ENCODE measurements at places on chromosomes 16 and 17. TPM values are rescaled to one million over a fixed set of nuclear protein-coding genes. Genes with fewer than 3 reads are reported as not detected.

MAP2K6 gene
- total RNA-seq, result 1.6 TPM

CXCL16 gene
- total RNA-seq, result 6.0 TPM

KRT32 gene
- total RNA-seq, result not detected

LHX1 gene
- not detected for total RNA-seq

SOCS7 gene
- 20.2 TPM for total RNA-seq

TGFB1I1 gene
- 339 TPM for total RNA-seq

NPW gene
- total RNA-seq, result not detected

SHPK gene
- 7.1 TPM for total RNA-seq

NLRC3 gene
- total RNA-seq, result 0.27 TPM

CES1 gene
- 34.6 TPM for total RNA-seq

SLC2A4 gene
- 108 TPM for total RNA-seq

TMEM238L gene
- not detected for total RNA-seq

LLGL2 gene
- total RNA-seq, result 1.4 TPM

XYLT1 gene
- 23.0 TPM for total RNA-seq

UBE2G1 gene
- total RNA-seq, result 87.0 TPM

- no peaks in the 10 kb centered on the region for H3K27me3 ChIP-seq
- H3K27ac ChIP-seq, result peak overlapping the region; percentile 33
- no peak overlapping the region for H3K4me3 ChIP-seq
Observed at GRCh38 chr17:19304209-19304608, 58.3 kb downstream of the B9D1 start.

GRCh38 chr17:44898768-44899073, 524 bp downstream of the EFTUD2 start:
- no peak for DNase-seq
- peak overlapping the region; percentile 92 for H3K27ac ChIP-seq
- H3K4me3 ChIP-seq, result peak overlapping the region; percentile 83

GRCh38 chr17:32793841-32794240, 83.1 kb downstream of the MYO1D start:
- no peaks in the 10 kb centered on the region for H3K36me3 ChIP-seq
- no peak for DNase-seq
- no peaks in the 10 kb centered on the region for H3K27me3 ChIP-seq
- H3K4me3 ChIP-seq, result no peak overlapping the region

DNA sequence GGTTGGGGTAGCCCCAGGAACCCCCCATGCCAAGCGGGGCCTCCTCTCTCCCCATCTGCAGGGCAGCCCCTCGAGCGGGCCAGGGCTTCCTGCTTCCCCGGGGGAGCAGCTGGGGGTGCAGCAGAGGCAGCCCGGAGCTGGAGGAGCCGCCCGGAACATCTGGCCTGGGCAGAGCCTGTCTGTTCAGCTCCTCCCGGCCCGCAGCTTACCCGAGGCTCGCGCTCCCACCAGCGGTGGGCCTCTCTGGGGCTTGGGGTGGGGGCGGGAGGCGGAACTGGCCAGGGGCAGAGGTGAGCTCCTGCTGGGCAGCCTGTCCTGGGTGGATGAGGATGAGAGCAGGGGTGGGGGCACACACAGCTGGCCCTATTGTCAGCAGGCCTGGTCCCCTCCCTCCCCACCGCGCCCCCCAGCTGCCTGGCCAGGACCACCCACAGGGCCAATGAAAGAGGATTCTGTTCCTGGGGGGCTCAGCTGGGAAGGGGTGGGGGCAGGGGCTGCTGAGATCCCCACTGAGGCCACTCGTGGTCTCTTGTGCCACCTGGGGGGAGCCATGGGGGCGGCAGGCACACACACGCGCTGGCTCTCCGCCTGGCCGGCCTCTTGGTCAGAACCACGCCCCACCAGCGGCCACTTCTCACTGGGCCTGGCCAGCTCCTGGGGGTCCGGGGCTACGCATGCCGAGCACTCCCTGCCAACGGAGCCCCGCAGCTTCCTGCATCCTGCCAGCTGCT, 34.7 kb downstream of the BAHCC1 start:
- H3K4me1 ChIP-seq, result peaks cover 54% of the 10 kb centered on the region
- no peaks in the 10 kb centered on the region for H3K27me3 ChIP-seq
- no peak for DNase-seq
- H3K36me3 ChIP-seq, result no peaks in the 10 kb centered on the region

DNA sequence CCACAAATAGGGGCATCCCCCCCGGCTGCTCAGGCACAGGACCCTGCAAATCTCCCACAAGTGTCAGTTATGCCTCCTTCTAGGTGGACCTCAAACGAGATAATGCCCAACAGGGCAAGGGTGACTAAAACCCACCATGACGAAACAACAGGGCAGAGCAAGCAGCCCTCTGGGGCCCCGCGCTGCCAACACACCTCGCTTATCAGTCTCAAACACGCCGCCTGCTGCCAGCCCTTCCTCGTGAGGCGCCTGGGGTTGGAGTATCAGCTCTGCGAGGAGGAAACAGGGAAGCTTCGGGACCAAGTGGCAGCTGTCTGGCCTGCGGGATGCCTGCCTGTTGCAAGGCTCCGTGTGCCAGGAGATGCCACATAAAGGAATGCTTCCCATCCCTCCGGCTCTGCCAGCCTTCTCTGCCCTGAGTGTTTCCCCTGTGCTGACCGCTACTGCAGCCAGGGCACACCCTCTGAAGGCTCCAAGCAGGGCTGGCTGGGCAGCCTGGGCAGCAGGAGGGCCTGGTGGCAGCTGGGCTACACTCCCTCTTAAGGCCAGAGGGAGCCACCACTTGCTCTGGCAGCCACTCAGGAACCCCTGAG, 2.5 kb downstream of the SMIM5 start:
- peaks cover 32% of the 10 kb centered on the region for H3K4me1 ChIP-seq
- DNase-seq, result no peak
- no peaks in the 10 kb centered on the region for H3K36me3 ChIP-seq
- no peaks in the 10 kb centered on the region for H3K27me3 ChIP-seq
- peak overlapping the region; percentile 14 for H3K27ac ChIP-seq

DNA sequence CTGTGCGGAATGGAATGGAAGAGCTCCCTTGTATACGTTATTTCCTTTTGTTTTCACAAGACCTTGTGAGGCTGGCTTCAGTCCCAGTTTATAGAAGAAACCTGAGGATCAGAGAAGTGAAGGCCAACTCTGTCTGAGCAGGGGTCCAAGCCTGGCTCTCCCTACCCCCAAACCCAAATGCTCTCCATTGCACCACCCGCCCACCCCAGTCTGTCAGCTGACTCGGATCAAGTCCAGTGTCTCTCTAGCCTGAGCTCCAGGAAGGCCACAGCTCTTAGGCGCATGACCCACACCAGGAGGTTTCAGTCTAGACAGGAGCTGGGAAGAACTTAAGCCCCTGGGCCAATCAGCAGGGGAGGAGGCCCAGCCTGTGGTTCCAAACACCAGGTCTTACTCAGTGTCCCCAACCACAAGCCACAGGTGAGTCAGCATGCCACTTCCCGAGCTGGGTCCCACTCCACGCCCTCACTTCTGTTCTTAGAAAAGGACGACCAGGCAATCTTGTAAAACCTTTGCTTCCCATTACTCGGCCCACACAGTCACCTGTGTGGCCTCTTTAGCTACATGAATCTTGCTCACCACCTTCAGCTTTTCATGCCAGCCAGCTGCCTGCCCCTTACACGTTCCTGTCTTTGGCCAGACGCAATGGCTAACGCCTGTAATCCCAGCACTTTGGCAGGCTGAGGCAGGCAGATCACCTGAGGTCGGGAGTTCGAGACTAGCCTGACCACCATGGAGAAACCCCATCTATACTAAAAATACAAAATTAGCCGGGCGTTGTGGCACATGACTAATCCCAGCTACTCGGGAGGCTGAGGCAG, 27.8 kb downstream of the TK2 start:
- peak overlapping the region; percentile 35 for H3K27ac ChIP-seq
- H3K36me3 ChIP-seq, result peaks cover 9% of the 10 kb centered on the region
- no peak for DNase-seq
- H3K4me1 ChIP-seq, result peaks cover 25% of the 10 kb centered on the region
- H3K27me3 ChIP-seq, result no peaks in the 10 kb centered on the region
- H3K4me3 ChIP-seq, result no peak overlapping the region

GRCh38 chr16:21218153-21218552, 6.8 kb upstream of the ZP2 start:
- no peak for DNase-seq
- H3K36me3 ChIP-seq, result no peaks in the 10 kb centered on the region
- H3K4me1 ChIP-seq, result no peaks in the 10 kb centered on the region

- H3K4me3 ChIP-seq, result no peak overlapping the region
- no peaks in the 10 kb centered on the region for H3K36me3 ChIP-seq
- H3K27me3 ChIP-seq, result no peaks in the 10 kb centered on the region
- DNase-seq, result peak; percentile 70
Observed at GRCh38 chr17:80795754-80796153, 195.9 kb upstream of the CHMP6 start.

DNA sequence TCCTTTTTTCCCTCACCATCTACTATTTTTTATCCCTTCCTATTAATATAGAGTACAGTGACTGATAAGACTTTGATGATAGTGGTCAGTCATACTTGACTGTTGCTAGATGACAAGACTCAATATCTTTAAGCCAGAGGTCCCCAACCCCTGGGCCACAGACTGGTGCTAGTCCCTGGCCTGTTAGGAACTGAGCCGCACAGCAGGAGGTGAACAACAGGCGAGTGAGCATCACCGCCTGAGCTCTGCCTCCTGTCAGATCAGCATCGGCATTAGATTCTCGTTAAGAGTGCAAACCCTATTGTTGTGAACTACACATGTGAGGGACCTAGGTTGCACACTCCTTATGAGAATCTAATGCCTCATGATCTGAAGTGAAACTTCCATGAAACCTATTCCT, 341.3 kb downstream of the BCAS3 start:
- H3K27ac ChIP-seq, result no peak overlapping the region
- H3K36me3 ChIP-seq, result peaks cover 3% of the 10 kb centered on the region
- no peaks in the 10 kb centered on the region for H3K27me3 ChIP-seq

DNA sequence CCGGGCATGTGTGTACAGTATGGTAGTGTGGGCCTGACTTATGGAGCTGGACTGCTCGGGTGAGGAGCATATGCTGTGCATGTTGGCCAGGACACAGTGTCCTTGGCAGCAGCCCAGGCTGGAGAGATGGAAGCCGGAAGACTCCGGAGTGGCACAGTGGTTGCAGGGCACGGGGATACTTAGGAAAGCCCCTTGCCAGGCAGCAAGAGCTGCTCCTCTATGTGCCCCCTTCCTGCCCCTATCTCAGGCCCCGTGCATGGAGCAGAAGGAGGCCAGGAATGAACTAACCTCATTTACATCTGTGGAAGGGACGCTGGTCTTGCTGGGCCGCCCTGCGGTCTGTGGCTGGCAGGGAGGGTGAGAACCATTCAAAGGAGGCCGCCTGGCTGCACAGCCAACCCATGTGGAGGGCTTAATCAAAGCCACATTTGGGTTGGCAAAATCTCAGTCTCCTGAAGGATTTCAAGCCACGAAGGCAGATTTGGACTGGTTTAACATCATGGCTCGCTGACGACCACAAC, 32.2 kb upstream of the RCVRN start:
- peak; percentile 83 for DNase-seq
- peak overlapping the region; percentile 35 for H3K27ac ChIP-seq
- H3K4me1 ChIP-seq, result peaks cover 8% of the 10 kb centered on the region
- no peaks in the 10 kb centered on the region for H3K36me3 ChIP-seq
- no peaks in the 10 kb centered on the region for H3K27me3 ChIP-seq
- no peak overlapping the region for H3K4me3 ChIP-seq

- H3K4me3 ChIP-seq, result no peak overlapping the region
- no peak for DNase-seq
- H3K4me1 ChIP-seq, result no peaks in the 10 kb centered on the region
- no peaks in the 10 kb centered on the region for H3K27me3 ChIP-seq
- H3K27ac ChIP-seq, result no peak overlapping the region
- H3K36me3 ChIP-seq, result no peaks in the 10 kb centered on the region
Observed at GRCh38 chr17:10666906-10667305, 9.8 kb upstream of the MYH3 start.

GRCh38 chr16:50282010-50282538, 15.7 kb downstream of the ADCY7 start:
- no peaks in the 10 kb centered on the region for H3K4me1 ChIP-seq
- DNase-seq, result peak; percentile 82
- no peaks in the 10 kb centered on the region for H3K36me3 ChIP-seq
- H3K27ac ChIP-seq, result peak overlapping the region; percentile 41

- H3K4me1 ChIP-seq, result no peaks in the 10 kb centered on the region
- H3K27me3 ChIP-seq, result peaks cover 9% of the 10 kb centered on the region
- no peak for DNase-seq
Observed at GRCh38 chr17:34709158-34709754, 129.9 kb downstream of the TMEM132E start.

DNA sequence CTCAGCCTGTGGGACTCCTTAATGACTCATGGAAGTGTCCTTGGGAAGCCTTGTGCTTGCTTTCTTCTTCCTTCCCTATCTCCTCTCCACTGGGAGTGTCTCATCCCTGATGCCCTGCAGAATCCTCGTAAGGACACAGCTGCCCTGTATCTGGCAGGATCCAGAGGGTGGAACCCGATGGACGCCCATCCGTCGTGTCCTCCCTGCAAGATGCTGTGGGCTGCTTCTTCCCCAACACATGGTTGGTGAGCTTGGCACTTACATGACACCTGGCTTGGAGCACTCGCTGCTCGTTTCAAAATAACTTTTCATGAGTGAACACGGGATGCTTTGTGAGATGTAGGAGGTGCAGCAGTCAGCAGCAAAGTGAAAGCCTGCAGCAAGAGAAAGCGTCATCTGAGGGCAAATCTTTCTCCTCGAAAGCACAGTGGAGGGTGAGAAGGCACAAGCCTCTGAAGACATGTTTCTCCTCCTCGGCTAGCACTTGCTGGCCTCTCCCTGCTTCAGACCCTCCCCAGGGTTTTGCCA, 3.3 kb downstream of the CCL15 start:
- no peaks in the 10 kb centered on the region for H3K4me1 ChIP-seq
- no peak overlapping the region for H3K4me3 ChIP-seq
- H3K27ac ChIP-seq, result no peak overlapping the region
- DNase-seq, result no peak

DNA sequence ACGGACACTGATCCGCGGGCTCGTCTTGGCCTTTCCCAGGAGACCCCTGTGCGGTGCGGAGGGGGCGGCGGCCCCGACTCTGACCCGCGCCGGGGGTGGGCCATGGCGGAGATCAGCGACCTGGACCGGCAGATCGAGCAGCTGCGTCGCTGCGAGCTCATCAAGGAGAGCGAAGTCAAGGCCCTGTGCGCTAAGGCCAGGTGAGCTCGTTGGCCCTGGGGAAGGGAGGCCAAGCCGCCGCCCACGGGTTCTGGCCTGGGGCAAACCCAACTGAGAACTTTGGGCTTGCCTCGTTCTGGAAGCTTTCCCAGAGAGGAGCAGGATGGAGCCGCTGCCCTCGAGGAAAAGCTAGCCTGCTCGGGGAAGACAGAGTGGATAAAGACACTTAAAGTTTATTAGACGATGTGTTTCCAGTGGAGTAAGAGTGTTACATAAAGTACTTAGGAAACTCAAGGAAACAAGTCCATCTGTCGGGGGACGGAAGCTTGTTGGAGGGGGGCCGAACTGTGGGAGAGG, 540 bp downstream of the PPP4C start:
- peak overlapping the region; percentile 87 for H3K27ac ChIP-seq
- no peaks in the 10 kb centered on the region for H3K27me3 ChIP-seq
- DNase-seq, result no peak
- peak overlapping the region; percentile 99 for H3K4me3 ChIP-seq
- peaks cover 8% of the 10 kb centered on the region for H3K36me3 ChIP-seq
- peaks cover 35% of the 10 kb centered on the region for H3K4me1 ChIP-seq

DNA sequence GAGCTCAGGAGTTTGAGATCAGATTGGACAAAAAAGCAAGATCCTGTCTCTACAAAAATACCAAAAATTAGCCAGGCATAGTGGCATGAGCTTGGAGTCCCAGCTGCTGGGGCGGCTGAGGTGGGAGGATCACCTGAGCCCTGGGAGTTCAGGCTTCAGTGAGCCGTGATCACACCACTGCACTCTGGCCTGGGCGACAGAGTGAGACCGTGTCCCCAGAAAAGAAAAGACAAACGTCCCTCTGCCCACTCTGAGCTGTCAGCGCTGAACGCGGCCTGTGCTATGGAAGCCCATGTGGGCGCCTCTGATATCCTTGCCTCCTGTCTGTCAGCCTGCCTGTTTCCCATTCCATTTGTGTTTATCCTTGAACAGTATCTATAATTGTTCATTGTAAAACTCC, 50.7 kb downstream of the FOXK2 start:
- no peak overlapping the region for H3K4me3 ChIP-seq
- no peaks in the 10 kb centered on the region for H3K27me3 ChIP-seq
- no peak overlapping the region for H3K27ac ChIP-seq
- DNase-seq, result no peak
- peaks cover 16% of the 10 kb centered on the region for H3K4me1 ChIP-seq

Data from sigmoid colon (tissue), 7 donors.